ENCODE measurements at places on chromosomes 12 and 14.

DNA sequence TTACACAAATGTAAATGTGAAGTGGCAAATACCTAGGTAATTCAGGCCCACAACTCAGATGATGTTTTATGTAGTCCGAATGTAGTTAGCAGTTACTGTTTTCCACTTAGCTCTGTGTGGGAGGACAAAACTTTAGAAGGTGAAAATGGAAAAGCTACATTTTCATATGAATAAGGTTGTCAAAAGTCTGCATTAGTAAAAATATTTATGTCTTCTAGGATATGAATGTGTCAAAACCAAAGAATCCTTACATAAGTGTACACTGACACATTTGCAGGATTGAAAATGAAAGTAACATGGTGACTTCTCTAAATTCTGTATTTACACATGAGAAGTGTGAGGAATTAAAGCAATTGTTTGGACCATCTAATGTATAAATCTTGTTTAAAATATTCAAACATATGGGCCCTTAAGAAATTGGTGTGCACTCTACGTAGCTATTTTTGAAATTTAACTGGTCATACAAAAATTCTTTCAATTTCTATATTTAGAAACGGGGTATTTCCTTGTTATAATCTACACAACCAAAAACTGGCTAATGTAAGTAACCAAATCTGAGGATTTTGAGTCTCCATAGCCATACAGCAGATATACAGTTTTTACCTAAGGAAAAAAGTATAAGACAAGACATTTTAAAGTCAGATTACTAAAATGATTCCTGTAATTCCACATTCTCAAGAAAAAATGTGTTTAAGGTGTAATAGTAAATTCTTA is 5.4 kb downstream of the CDKN1B start:
- no peak for DNase-seq

- no peak for DNase-seq
Observed at GRCh38 chr12:95158919-95159318, 58.3 kb downstream of the FGD6 start.

- no peak for DNase-seq
Observed at GRCh38 chr14:24081739-24082211, 10.4 kb downstream of the CPNE6 start.

DNA sequence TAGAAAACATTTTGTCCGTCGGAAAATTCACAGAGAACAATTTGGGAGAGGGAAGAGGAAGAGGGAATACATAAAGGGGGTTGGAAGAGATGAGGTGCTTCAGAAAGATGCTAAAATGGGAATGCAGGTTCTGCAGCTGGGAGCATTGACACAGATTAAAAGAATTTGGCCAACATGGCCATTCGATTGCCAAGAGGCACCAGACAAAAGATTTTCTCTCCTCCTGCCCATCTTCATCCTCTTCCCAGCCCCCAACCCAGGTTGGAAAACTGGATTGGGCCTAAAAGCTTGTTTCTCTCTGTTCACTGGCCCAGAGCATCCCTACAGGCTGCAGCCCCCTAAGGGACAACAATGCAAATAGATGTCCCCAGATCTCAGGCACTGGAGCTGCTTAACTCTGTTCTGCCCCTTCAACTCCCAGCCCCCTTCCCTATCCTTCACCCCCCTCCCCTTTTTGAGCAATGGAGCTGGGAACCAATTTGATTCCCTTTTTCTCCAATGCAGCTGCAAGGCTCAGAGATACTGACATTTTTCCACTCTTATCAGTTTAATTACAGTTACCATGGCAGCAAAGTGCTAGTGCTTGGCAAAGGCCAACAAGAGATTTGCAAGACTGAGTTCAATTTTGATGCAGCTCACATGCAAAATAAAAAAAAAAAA is 1.9 kb downstream of the LMO3 start:
- no peak for DNase-seq

All from kidney epithelial cell (primary cell).